ENCODE measurements at places on chromosomes 4 and X. TPM values are rescaled to one million over a fixed set of nuclear protein-coding genes. Genes with fewer than 3 reads are reported as not detected.

BMPR1B gene
- total RNA-seq: not detected

DNA sequence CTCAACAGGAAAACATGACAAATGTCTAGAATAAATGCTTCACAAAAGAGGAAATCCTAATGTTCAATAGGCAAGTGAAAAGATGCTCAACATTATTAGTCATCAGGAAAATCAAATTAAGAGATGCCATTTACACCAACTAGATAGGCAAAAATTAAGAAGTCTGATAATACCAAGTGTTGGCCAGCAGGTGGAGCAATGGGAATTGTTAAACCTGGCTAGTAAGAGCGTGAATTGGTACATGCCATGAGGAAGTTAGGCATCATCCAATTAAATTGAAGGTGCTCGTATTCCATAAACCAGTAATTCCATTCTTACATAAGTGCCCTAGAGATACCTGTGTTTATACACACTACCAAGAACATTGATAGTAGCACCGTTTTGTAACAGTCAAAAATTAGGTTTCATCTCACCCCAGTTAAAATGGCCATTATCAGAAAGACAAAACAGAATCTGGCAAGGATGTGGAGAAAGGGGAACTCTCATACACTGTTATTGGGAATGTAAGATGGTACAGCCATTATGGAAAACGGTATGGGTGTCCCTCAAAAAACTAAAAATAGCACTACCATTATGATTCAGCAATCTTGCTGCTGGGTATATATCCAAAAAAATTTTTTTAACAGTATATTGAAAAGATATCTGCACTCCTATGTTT lies 14.0 kb upstream of the ZCCHC18 start:
- no peaks in the 10 kb centered on the region for H3K36me3 ChIP-seq
- H3K27me3 ChIP-seq: no peaks in the 10 kb centered on the region
- no peak overlapping the region for H3K27ac ChIP-seq

DNA sequence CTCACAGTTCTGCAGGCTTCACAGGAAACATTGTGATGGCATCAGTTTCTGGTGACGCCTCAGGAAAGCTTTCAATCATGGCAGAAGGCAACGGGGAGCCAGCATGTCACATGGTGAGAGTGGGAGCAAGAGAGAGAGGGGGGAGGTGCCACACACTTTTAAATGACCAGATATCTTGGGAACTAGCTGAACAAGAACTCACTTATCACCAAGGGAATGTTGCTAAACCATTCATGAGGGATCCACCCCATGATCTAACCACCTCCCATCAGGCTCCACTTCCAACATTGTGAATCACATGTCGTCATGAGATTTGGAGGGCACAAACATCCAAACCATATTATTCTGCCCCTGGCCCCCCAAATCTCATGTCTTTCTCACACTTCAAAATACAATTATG lies 43.3 kb upstream of the GPR173 start:
- no peak overlapping the region for H3K27ac ChIP-seq
- no peak overlapping the region for H3K4me3 ChIP-seq
- H3K36me3 ChIP-seq: no peaks in the 10 kb centered on the region
- no peaks in the 10 kb centered on the region for H3K27me3 ChIP-seq

DNA sequence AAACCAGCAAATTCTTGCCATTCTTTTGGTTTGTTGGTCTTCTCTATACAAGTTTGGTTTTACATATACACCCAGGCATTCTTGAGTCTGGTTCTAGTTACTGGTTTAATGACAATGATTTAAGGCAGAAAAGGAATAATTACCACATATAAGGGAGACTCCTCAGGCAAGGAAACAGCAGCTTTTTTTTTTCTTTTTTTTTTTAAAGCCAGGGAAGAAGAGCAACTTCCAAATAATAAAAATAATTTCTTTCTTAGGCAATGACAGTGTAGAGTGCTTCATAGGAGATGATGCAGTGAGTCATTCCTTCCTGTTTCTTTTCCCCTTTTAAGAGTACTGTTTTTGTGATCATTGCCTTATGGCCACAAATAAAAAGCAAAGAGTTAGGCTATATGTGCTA lies 289.7 kb downstream of the DKK2 start:
- H3K4me1 ChIP-seq: no peaks in the 10 kb centered on the region
- no peak for DNase-seq
- no peaks in the 10 kb centered on the region for H3K36me3 ChIP-seq
- no peak overlapping the region for H3K27ac ChIP-seq
- no peaks in the 10 kb centered on the region for H3K27me3 ChIP-seq

DNA sequence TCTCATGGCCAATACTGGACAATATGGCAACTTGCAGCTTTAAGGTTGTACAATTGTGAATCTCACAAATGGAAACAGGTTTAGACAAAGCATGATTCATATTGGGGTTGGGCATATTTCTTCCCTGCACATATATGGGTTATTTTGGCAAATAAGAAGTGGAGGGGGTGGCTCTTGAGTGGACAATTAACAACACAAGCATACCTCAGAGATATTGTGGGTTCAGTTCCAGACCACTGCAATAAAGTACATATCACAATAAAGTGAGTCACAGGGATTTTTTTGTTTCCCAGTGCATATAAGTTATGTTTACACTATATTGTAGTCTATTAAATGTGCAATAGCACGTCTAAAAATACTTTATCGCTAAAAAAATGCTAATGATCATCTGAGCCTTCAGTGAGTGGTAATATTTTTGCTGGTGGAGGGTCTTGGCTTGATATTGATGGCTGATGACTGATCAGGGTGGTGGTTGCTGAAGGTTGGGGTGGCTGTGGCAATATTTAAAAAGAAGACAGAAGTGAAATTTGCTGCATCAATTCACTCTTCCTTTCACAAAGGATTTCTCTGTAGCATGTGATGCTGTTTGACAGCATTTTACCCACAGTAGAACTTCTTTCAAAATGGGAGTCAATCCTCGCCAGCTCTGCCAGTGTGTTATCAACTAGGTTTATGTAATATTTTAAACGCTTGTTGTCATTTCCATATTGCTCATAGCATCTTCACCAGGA lies 50.5 kb upstream of the OGT start:
- H3K27me3 ChIP-seq: no peaks in the 10 kb centered on the region
- H3K27ac ChIP-seq: no peak overlapping the region
- no peaks in the 10 kb centered on the region for H3K4me1 ChIP-seq
- H3K4me3 ChIP-seq: no peak overlapping the region

VEGFC gene
- not detected for total RNA-seq

DNA sequence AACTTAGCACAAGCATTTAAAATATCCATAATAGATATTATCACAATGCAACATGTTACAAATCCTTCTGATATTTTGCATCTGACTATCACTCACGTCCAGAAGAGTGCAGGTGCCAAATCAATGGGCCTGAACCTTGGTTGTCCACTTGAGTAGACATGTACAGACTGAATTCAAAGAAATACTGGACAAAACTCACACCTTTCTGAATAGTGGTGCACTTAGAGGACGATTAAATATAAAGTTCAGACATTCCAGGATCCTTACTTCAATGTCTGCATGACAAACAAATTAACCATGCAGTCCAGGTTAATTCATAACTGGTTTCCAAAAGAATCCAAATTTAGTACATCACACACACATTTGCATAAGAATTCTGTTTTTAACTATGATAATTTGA lies 406.0 kb upstream of the EDA2R start:
- no peak overlapping the region for H3K4me3 ChIP-seq
- H3K4me1 ChIP-seq: no peaks in the 10 kb centered on the region
- no peak for DNase-seq

- H3K27me3 ChIP-seq: peaks cover 59% of the 10 kb centered on the region
- no peak overlapping the region for H3K27ac ChIP-seq
- no peaks in the 10 kb centered on the region for H3K36me3 ChIP-seq
- no peak for DNase-seq
Observed at GRCh38 chr4:13523105-13523477, 21.2 kb downstream of the NKX3-2 start.

DNA sequence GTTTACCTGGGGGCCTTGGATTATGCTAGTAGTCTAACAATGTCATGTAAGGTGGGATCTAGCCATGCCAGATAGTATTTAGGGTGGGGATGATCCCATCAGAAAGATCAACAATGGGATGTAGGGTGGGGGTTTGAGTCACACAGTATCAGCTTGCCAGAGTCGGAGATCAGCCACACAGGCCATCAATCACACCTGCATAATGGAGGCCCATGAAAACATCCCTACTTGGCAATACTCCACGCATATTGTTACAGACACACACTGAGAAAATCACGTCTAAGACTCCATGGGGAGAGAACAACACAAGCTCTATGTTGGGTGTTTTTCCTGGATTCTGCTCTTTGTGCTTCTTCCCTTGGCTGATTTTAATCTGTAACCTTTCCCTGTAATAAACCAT lies 49.5 kb upstream of the SLC25A4 start:
- H3K4me3 ChIP-seq: no peak overlapping the region
- peaks cover 3% of the 10 kb centered on the region for H3K27me3 ChIP-seq
- H3K27ac ChIP-seq: no peak overlapping the region
- H3K4me1 ChIP-seq: no peaks in the 10 kb centered on the region
- no peak for DNase-seq

GRCh38 chr4:169267070-169267469 lies 3.7 kb downstream of the SH3RF1 start:
- H3K36me3 ChIP-seq: no peaks in the 10 kb centered on the region
- H3K27ac ChIP-seq: no peak overlapping the region
- no peak overlapping the region for H3K4me3 ChIP-seq
- peaks cover 30% of the 10 kb centered on the region for H3K27me3 ChIP-seq
- DNase-seq: no peak
- peaks cover 15% of the 10 kb centered on the region for H3K4me1 ChIP-seq

USP17L5 gene
- total RNA-seq: not detected

GRCh38 chr4:1777822-1778641 lies 15.1 kb upstream of the FGFR3 start:
- no peak overlapping the region for H3K4me3 ChIP-seq
- H3K36me3 ChIP-seq: no peaks in the 10 kb centered on the region
- no peak overlapping the region for H3K27ac ChIP-seq
- no peaks in the 10 kb centered on the region for H3K4me1 ChIP-seq

GSX2 gene
- total RNA-seq: not detected

DNA sequence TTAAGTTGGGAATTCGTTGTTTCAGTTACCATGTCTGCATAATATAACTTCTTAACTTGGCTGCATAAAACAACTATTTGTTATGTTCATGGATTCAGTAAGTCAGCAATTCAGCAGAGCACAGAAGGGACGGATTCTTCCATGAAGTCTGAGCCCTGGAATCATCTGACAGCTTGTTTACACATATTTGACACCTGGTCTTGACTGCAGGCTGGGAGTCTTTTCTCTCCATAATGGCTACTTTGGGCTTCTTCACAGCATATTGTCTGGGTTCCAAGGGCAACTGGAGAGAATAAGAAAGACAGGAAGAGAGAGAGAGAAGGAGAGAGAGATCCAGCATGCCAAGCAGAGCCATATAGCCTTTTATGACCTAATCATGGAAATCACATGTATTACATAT lies 23.1 kb downstream of the CENPC start:
- no peak for DNase-seq
- no peaks in the 10 kb centered on the region for H3K27me3 ChIP-seq
- H3K36me3 ChIP-seq: peaks cover 45% of the 10 kb centered on the region
- H3K27ac ChIP-seq: no peak overlapping the region
- peaks cover 9% of the 10 kb centered on the region for H3K4me1 ChIP-seq
- no peak overlapping the region for H3K4me3 ChIP-seq

- H3K4me3 ChIP-seq: no peak overlapping the region
- H3K27ac ChIP-seq: no peak overlapping the region
- no peaks in the 10 kb centered on the region for H3K27me3 ChIP-seq
- DNase-seq: no peak
- H3K4me1 ChIP-seq: no peaks in the 10 kb centered on the region
Observed at GRCh38 chr4:83876047-83876446, 340.1 kb downstream of the GPAT3 start.

DNA sequence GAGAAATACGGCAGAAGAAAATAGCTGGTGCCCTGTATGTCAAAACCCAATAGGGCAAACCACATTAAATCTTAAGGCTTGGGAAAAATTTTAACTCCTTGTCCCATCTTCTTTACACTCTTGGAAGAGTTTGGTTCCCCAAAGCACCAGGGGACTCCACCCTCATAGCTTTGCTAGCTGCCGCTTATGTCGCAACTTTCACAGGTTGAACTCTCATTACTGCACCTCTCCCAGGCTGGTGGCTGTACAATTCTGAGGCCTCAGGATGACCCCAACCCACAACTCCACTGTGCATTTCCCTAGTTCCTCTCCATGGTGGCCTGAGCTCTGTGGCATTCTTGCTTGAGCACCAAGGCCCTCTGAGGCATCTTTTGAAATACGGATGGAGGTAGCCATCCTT lies 1478.8 kb downstream of the FAM133A start:
- no peak overlapping the region for H3K27ac ChIP-seq
- no peaks in the 10 kb centered on the region for H3K27me3 ChIP-seq
- no peaks in the 10 kb centered on the region for H3K4me1 ChIP-seq

- H3K4me1 ChIP-seq: no peaks in the 10 kb centered on the region
- no peak overlapping the region for H3K27ac ChIP-seq
- peaks cover 4% of the 10 kb centered on the region for H3K27me3 ChIP-seq
- no peak overlapping the region for H3K4me3 ChIP-seq
Observed at GRCh38 chr4:24413311-24413784, 171.0 kb downstream of the DHX15 start.

- no peaks in the 10 kb centered on the region for H3K36me3 ChIP-seq
- no peak overlapping the region for H3K27ac ChIP-seq
- no peaks in the 10 kb centered on the region for H3K4me1 ChIP-seq
- no peak overlapping the region for H3K4me3 ChIP-seq
Observed at GRCh38 chr4:79049840-79050540, 110.8 kb upstream of the PAQR3 start.

DNA sequence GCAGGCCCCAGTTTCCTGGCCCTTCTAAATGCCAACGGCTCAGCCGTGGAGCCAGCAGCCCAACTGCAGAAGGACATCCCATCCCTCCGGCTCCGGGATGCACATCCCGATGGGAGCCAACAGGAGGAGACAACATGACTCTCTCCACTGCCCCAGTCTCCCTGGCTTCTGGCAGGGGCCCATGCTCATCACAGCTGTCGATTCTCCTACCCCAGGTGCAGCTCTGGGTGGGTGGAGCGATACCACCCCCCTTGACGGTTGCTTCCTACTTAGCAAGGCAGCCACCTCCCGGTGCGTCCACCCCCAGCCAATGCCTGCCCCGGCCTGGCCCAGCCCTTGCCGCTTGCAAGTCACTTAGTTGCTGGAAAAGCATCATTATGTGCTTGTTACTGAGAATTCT lies 19.5 kb downstream of the ZNF275 start:
- peaks cover 12% of the 10 kb centered on the region for H3K36me3 ChIP-seq
- no peaks in the 10 kb centered on the region for H3K27me3 ChIP-seq
- H3K4me1 ChIP-seq: no peaks in the 10 kb centered on the region
- no peak overlapping the region for H3K27ac ChIP-seq

NOX1 gene
- total RNA-seq: not detected

VGLL1 gene
- not detected for total RNA-seq

GRCh38 chrX:154013614-154014360 lies 5.9 kb downstream of the IRAK1 start:
- H3K36me3 ChIP-seq: peaks cover 47% of the 10 kb centered on the region
- H3K27me3 ChIP-seq: no peaks in the 10 kb centered on the region
- no peak overlapping the region for H3K4me3 ChIP-seq
